ENCODE measurements at places on chromosomes 6 and 20. TPM values are rescaled to one million over a fixed set of nuclear protein-coding genes. Genes with fewer than 3 reads are reported as not detected.

DNA sequence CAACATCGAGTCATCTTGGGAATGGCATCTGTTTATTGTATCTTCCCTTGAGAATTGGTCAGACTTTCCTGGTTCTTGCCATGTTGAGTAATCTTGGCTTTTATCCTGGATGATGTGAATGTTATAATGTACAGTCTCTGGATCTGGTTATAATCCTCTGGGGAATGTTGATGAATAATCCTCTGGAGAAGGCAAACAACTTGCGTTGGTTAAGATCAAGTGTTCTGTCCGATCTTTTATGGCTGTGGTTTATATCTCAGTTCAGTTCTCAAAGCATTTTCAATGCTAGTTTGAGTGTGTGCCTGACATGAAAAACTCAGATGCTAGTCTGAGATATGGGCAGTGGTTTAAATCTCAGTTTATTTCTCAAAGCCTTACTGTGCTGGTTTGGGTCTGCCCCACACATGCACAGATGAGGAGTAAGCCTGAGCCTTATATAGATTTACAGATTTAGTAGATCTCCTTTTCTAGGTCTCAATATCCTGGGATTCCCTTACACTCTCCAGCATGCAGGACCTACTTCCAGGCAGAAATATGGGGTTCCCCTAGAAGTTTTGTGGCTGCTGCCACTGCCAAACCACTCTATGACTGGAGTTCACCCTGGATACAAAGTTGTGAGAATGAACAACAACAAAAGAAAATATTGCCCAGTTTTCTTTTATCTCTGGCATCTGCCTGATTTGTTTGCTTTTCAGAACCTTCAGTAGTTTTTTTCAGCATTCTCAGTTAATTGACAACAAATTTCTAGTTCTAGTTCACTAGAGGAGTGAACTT, 191.8 kb upstream of the MAN1A1 start:
- no peaks in the 10 kb centered on the region for H3K4me1 ChIP-seq
- no peak for DNase-seq
- no peak overlapping the region for H3K27ac ChIP-seq
- H3K4me3 ChIP-seq, result no peak overlapping the region
- H3K27me3 ChIP-seq, result no peaks in the 10 kb centered on the region

DNA sequence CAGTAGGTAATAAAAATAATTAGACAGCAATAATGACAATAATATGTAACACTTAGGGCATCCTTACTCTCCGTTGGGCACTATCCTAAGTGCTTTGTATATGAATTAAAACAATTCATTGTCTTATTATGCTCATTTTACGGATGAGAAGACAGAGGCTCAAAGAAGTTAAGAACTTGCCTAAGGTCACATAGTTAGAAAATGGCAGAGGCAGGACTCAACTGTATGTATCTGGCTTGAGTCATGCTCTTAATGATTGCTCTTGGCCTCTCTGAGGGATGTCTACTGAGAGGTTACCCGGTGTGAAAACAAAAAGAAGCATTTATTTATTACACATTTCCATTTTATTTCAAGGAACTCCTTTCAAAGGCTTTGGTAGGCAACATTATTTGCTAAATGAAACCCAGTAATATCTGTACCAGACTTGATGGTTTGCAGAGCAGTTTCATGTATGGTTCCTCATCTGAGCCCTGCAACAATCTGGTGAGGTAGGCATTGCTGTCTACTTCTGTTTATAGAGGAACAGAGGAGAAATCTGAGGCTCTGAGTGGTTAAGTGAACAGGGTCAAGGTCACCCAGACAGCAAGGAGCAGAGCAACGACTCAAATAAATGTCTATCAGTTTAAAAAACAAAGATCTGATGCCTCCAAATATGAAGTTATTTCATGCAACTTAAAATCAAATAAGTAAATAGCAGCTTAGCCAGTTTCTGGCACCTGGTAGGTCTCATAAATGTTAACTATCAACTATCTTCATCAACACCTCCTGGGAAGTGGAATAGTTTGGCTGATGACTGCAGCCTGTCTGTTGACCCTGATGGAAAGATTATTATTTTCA, 4.2 kb upstream of the PARD6B start:
- peaks cover 52% of the 10 kb centered on the region for H3K4me1 ChIP-seq
- peaks cover 13% of the 10 kb centered on the region for H3K27me3 ChIP-seq
- no peak overlapping the region for H3K27ac ChIP-seq
- no peak overlapping the region for H3K4me3 ChIP-seq
- DNase-seq, result no peak
- H3K36me3 ChIP-seq, result no peaks in the 10 kb centered on the region

GRCh38 chr20:34397096-34397495, 34.0 kb downstream of the ITCH start:
- no peak overlapping the region for H3K4me3 ChIP-seq
- peaks cover 41% of the 10 kb centered on the region for H3K36me3 ChIP-seq
- no peak overlapping the region for H3K27ac ChIP-seq
- peaks cover 16% of the 10 kb centered on the region for H3K4me1 ChIP-seq

DNA sequence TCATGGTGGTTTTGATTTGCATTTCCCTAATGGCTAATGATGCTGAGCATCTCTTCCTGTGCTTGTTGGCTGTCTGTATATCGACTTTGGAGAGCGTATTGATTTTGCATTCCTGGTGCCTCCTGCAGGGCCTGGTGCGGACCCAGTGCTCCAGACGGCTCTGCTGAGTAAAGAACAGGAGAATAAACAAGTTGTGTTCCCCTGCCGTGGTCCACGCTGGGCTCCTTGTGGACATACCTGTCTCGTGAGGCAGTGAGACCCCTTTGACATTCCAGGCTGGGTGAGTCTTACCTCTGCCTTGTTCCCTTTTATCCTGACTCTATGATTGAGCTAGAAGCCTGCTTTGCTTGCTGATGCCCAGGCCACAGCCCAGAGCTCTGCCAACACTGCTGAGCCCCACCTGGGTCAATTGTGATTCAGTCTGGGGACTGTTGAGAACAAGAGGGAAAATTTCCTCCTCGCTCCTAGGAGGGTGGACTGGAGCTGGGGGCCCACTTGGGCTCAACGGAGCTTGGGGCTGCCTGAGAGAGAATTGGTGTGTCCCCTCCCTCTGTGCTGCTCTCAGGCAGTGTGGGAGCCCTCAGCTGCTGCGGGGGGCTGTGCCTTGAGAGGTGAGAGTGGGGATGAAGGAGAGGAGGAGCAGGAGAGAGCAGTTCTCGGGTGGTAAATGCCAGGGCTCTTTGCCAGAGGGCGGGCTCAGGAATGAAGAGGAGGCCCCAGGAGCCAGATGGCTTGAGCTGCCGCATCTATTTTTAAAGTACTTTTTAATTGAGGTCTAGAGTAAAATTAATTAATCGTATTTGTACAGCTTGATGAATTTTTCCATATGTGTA, 43.7 kb upstream of the PMEPA1 start:
- peaks cover 21% of the 10 kb centered on the region for H3K4me1 ChIP-seq
- no peak overlapping the region for H3K4me3 ChIP-seq
- peak; percentile 18 for DNase-seq
- no peaks in the 10 kb centered on the region for H3K36me3 ChIP-seq
- no peak overlapping the region for H3K27ac ChIP-seq

The CSNK2A1 gene
- total RNA-seq, result 122 TPM

The LPA gene
- not detected for total RNA-seq

The CYP21A2 gene
- total RNA-seq, result 0.41 TPM

The PROKR2 gene
- total RNA-seq, result not detected

The RAD21L1 gene
- not detected for total RNA-seq

Measured in left ventricle myocardium inferior (tissue), 1 donor.